ENCODE measurements at places on chromosomes 5 and 9.

- no peak for DNase-seq
Observed at GRCh38 chr5:133859073-133859472, 109.4 kb downstream of the C5orf15 start.

DNA sequence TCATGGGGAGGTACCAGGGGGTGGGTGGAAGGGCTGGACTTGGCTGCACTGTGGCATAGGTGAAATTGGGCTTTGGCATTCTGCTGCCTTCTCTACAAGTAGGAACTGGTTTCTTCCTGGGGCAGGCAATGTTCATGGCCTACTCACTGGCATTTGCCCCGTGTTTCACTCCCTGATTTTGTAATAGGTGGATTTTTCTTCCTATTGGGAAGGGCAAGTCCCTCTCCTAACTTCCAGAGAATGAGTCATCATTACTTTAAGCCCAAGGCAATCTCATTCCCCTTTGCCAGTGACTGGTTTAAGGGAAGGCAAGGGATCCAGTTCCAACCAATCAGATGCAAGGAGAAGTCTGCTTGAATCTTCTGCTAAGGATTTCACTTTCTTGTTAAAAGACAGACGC is 67.9 kb upstream of the ANKRD55 start:
- no peak for DNase-seq

DNA sequence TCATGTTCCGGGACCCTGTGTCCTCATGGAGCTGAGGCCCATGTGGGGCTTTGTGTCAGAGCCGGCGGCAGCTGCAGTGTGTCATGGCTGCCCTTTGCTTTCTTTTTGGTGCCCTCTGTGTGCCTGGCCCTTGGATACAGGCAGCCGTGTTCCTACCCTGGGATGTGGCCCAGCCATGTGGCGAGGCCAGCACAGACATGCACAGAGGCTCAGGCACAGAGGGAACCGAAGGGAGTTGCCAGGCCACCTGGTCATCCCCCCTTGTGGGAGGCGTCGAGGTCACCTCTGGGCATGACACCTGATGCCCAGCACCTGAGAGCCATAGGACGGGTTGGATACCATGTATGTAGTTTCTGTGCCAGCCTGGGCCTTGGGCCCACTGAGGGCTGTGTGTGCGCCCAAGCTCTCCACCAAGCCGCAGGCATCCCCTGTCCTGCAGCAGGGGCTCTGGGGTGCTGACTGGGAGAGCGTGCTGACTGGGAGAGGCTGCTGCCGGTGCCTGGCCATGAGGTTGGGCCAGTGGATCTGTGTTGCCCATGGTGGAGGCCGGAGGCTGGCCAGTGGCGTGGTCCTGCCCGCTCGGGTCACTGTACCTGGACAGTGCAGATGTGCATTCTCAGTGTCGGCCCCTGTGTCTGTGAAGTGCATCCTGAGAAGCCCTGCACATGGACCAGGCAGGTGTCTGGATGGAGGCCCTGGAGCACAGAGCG is 4.8 kb downstream of the NKD2 start:
- peak; percentile 9 for DNase-seq

- no peak for DNase-seq
Observed at GRCh38 chr5:102623329-102624065, 124.7 kb upstream of the SLCO6A1 start.

GRCh38 chr5:32298059-32298415 is 14.7 kb downstream of the MTMR12 start:
- peak; percentile 39 for DNase-seq

GRCh38 chr9:109907400-109907799 is 127.4 kb downstream of the PALM2AKAP2 start:
- DNase-seq: peak; percentile 16

- no peak for DNase-seq
Observed at GRCh38 chr5:11467588-11467987, 436.7 kb downstream of the CTNND2 start.

GRCh38 chr5:119470851-119471451 is 18.7 kb downstream of the HSD17B4 start:
- DNase-seq: no peak

DNA sequence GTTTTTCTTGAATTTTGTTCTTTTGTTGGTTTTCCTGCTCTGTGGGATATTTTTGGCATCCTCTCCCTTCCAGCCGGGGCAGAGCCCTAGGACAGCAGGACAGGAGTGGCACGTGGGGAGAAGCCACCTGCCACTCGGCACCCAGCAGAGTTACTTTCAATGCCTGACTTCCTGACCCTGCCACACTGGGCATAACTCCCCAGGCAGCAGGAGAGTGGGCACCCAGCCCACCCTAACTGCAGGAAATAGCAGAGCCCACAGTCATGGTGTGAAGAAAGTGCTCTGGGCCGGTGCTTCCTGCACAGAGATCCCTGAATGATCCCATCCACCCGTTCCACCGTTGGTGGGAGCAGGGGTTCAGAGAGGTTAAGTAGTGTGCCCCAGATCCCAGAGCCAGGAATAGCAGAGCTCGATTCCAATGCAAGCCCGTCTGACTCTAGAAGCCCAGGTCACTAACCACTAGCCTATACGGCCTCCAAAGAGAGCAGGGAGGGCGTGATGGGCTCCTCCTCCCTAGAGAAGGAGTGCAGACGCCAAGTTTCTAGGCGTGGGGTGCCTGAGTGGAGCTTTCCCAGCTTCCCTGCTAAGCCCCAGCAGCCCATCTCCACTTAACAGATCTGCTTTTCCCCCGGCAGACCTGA is 8.1 kb upstream of the NUP214 start:
- DNase-seq: peak; percentile 59

GRCh38 chr9:21965401-21965951 is 28.7 kb downstream of the CDKN2A start:
- DNase-seq: no peak

- DNase-seq: no peak
Observed at GRCh38 chr5:91332267-91333045, 50.7 kb downstream of the ARRDC3 start.

- DNase-seq: no peak
Observed at GRCh38 chr5:73823508-73823925, 197.5 kb downstream of the ARHGEF28 start.

GRCh38 chr9:72984991-72985390 is 32.1 kb upstream of the ALDH1A1 start:
- no peak for DNase-seq

GRCh38 chr5:143454936-143455516 is 51.5 kb upstream of the NR3C1 start:
- no peak for DNase-seq

DNA sequence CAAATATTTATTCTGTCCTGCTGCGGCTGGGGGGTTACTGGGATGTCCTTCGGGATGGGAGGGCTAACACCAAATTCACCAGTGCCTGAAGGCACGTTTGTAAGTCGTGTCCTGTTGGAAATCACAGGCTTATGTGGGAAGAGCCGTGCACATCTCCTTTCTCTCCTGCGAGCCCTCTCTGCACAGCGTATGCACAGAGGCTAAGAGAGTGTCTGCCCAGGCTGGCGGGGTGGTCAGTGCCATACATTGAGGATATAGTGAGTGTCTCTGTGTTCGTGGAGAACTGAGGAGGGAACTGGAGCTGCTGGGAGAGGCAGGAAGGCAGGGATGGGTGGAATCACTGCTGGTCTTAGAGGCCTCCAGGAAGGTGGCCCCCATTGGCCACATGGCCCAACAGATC is 110.1 kb downstream of the WNK2 start:
- peak; percentile 54 for DNase-seq

DNA sequence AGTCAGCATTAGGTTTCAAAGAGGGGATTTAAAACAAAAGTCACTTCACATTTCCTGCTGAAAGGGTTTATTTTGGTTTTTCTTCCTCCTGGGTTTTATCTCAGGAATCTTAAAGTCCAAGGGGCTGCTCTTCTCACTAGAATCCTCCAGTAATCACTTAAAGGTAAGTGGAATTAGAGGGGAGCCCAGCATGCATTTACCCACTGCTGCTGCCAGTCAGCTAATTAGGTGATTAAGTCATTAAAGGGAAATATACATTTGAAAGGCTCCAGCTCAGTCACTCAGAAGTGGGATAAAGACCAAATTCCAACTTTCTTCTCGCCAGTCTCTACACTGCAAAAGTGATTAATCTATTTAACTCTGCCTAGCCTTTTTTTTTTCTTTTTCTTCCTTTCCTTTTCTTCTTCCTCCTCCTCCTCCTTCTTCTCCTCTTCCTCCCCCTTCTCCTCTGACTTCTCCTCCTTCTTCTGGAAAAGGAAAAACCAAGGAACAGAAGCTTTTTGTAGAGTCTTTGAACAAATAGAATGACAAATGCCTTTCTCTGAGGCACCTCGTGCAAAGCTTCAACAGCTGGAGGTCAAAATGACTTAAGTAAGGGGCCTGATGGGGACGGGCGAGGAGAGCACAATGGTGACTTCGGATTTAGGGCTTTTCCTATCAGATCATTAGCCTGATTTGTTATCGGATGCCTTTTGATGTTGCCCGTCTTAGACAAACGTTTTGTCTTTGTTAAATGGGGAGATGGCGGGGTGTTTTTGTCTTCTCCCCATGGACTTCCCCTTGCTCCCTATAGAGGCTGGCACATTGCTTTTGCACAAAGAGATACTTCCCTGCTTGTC is 617.6 kb downstream of the IRX1 start:
- no peak for DNase-seq

- no peak for DNase-seq
Observed at GRCh38 chr5:65728218-65728617, 6.2 kb downstream of the NLN start.
